ENCODE measurements at places on chromosomes 5 and 9.

DNA sequence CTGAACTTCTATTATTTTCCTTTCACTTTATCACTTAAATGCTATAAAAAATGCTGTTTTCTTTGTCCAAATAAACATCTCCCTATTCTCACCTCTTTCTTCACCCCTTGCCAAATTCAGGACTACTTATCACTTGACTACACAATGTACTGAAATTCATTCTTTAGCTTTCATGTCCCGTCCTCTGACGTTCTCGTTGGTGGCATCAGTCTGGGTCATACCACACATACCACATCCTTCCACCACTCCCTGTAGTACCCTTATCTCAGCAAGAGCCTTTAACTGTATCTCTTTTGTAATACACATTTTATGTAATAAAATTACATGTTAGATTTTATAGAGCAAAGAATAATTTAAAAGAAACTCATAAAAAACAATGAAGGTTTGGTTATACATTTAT is 231.1 kb upstream of the PAPPA start:
- no peak for DNase-seq

- DNase-seq = no peak
These were observed 455.9 kb downstream of the CDH9 start for GRCh38 chr5:26582350-26583045.

- DNase-seq = no peak
These were observed 56.9 kb downstream of the PDE6A start for GRCh38 chr5:149887622-149888183.

DNA sequence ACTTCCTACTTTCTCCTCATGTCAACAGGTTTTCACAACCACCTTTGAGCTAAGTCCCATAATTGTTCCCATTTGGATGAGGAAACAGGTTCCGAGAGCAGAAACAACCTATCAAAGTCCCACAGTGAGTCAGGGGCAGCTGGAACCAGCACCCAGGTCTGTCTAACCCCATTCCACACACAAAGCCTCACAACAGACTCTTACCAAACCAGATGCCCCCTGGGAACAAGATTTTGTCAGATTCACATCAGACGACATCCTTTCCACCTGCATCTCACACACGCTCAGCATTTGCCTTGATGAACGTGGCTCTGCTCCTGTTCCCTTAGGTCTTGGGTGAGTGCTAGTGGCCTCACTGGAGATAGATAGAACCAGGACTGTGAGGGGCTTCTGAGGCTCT is 17.0 kb downstream of the SWI5 start:
- DNase-seq = no peak

DNA sequence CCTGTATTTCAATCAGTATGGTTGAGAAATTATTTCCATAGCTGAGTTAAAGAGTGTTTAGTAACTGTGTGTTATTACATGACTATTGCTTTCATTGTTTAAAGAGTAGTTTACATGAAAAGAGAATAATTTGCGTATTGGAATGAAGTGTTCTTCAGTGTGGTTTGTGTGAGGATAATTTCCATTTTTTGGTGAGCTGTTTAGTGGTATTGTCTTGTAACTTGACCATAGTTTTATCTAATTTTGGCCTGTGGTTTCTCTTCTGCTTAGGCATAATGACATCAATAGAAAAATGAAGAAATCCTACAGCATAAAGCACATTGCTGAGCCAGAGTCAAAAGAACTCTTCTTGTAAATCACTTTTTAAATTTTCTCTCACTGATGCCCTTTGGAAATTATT is 151.2 kb downstream of the SNCAIP start:
- DNase-seq = no peak

Measured in stimulated activated CD4-positive, alpha-beta T cell treated with anti-CD3 and anti-CD28 coated beads, Interleukin-2, amount 100 ng/mL, for 24 hours (primary cell).